ENCODE measurements at places on chromosomes 4 and X.

DNA sequence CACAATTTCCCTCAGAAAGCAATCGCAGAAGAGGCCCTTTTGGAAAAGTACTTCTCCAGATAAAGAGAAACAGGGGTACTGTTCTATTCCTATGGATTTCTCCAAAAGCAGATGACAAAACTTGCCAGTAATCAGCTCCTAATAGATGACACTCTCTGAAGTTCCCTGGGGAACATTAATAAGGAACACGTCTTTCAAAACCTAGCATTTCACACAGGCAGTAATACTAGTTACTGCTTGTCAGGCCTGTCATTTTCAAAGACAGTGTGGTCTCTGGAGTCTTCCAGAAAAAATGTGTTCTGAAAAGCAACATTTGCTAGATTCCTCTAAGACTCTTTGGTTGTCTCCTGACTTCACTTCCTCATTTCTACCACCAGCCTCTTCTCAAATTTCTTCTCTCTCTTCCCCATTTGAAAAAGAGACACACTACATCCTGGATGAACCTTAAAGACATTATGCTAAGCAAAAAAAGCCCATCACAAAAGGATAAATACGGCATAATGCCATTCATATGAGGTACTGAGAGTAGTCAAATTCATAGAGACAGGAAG, 47.3 kb downstream of the CHRDL1 start:
- DNase-seq: peak; percentile 14

DNA sequence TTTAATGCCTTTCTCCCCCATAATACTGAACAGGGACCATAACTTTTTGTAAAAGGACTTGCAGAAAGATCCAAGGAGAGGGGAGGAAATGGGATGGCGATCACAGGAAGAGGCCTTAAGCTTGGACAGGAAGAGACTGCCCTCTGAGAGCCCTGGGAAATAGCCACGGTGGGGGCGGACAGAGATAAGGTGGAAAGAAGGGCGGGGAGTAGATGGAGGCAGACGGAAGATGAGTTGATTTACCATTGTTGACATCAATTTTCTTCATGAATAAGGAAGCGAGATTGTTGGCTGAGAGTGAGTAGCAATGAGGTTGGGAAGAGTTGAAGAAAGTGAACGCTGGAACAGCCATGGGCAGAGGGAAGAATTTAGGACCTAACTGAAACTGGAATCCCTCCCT, 63.4 kb downstream of the RASGEF1B start:
- DNase-seq: no peak

DNA sequence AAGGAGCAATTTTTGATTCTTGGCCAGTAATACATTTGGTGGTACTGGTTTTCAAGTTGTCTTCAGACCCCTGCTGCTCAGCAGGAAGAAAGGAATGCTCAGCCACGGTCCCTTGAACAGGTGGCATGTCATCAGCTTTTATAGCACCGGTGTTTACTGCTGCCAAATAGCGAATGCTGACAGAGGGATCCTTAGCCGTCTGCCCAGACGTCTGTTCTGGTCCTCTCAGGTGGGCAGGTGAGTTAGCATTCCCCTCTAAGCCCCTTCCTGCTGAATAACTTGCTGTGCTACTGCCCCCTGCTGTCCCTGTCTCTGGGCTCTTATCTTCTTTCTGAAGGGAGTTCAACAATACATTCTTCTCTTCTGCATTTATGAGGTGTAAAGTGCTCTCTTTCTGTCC, 28.4 kb downstream of the BOD1L1 start:
- DNase-seq: no peak

DNA sequence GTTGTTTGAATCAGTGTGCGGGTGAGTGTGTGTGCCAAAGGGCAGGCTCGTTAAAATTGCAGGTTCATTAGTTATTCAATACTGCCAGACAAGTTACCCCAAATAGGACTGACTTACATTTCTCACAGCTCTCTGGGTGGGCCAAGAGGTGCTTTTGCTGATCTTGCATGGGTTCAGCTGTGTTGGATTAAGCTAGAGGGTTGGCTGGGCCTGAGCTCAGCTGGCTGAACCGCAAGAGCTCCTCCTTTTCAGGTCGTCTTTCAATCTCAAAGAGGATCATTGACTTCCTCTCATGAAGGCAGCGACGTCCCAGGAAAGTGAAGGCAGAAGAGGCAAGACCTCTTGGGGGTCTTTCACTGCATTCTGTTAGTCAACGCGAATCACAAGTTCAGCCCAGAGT, 343.3 kb upstream of the FRG1 start:
- no peak for DNase-seq

DNA sequence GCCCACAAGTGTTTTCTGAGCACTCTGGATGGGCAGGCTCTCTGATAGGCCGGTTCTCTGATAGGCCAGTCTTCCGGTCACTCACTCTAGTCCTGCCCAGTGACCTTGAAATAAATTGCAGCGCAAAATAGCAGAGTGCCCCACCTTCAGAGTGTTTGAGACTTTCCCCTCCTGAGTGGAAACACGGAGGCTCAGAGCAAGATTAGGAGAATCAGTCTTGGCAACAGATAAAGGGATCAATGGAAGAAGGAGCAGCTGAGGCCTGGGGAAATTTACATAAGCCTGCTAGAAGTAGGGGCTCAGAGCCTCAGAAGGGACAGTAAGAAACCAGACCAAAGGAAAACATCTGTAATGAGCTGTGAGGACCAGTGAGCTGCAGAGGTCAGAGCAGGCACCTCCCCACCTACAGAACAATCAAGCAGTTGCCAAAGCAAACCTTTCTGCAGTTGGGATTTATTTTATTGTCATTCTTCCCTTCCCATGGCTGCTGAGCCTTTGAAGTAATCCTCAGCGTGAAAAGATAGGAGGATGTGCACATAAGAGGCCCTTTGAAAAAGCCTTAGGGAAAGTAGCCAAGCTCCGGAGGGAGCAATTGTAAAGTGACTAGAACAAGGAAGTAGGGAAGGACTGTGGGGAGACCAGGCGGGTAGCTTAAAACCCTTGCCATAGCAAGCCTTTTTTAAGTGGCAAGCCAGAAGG, 89.1 kb upstream of the TSPAN5 start:
- DNase-seq: no peak
